ENCODE measurements at places on chromosomes 1 and 21. TPM values are rescaled to one million over a fixed set of nuclear protein-coding genes. Genes with fewer than 3 reads are reported as not detected.

DNA sequence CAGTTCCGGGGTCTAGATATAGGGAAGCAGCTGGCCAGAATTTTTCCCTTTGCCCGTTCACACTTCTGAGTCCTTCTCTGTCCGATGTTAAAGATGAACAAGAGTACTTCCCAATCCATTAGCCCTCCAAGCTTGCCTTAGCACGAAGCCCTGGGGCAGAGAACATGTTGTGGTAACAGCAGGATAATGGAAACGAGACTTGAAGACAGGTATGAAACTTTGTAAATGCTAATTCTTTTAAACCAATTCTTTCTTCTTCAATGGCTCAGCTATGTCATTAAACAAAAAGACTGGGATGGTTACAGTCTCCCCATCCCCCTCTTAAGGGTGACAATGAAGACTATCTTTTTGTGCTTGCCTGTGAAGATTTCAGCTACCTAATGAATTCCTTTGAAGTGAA, 218.5 kb downstream of the PLA2G4A start:
- DNase-seq, result no peak

- no peak for DNase-seq
Observed at GRCh38 chr1:113929750-113930498, 800 bp downstream of the HIPK1 start.

- no peak for DNase-seq
Observed at GRCh38 chr1:27571439-27572018, 32.4 kb downstream of the AHDC1 start.

GRCh38 chr1:21836010-21836409, 23.9 kb downstream of the LDLRAD2 start:
- no peak for DNase-seq

- DNase-seq, result peak; percentile 85
Observed at GRCh38 chr1:159881622-159882526, 18.1 kb downstream of the CFAP45 start.

DNA sequence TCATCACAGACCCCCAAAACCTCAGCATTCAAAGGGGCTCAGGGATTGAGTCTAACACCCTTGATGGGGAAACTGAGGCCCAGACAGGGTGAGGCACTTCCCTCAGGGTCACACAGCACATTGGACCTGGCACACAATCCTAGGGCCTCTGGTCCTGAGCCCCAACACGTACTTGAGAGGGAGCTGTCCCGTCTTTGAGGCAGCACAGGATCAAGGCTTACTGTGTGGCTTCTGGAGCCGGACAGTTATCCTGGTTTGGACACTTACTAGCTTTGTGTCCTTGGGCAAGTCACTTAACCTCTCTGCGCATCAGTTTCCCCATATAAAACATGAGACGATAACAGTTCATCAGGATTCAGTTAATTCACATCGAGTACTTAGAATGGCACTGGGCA, 26.5 kb downstream of the RUNX3 start:
- no peak for DNase-seq

The SH3BP5L gene
- total RNA-seq, result 27.2 TPM

The OR2M3 gene
- not detected for total RNA-seq
